ENCODE measurements at places on chromosomes 6 and 20.

GRCh38 chr6:13402711-13403110 lies 74.4 kb upstream of the TBC1D7 start:
- no peak for DNase-seq

DNA sequence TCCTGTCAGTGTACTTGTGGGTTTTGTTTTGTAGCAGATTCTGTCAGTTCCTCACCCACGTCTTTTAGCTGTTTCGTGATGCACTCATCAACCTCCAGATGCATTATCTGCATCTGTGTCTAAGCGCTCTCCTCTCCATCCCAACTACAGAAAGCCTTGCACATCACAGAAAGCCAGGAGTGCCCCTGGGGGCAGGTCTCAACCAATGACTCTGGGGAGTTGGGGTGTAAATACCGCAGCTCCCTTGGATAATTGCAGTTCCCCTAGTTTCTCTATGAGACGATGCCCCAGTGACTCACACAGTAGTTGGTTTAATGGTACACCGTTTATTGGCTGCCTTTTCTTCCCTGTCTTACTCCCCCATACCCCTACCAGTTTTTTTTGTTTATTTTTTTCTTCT lies 158.1 kb downstream of the SOX4 start:
- no peak for DNase-seq

DNA sequence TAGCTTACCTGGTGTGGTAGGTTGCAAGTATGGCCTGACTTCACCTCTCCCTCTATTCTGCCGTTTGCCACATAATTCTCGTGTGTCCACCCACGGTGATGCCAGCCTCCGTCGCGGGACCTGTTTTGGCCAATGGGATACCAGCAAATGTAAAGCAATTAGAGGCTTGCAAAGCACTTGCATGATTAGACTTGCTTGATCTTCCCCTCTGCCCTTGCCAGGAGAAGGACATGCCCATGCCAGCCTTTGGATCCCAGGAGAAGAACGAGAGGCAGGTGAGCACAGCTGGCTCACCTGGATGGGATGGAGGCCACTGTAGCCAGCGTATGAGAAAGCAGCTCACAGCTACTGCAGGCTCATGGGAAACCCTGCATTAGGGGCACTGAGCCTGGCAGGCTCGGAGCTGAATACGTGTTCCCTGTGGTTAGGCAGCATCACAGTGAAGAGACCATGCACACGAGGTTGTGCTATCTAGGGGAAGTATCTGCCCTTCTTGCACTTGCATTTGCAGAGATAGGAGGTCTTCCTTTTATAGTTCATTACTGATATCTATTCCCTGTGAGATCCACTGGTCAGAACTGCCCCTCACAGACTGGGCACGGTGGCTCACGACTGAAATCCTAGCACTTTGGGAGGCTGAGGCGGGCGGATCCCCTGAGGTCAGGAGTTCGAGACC lies 62.4 kb downstream of the TMEM242 start:
- no peak for DNase-seq

DNA sequence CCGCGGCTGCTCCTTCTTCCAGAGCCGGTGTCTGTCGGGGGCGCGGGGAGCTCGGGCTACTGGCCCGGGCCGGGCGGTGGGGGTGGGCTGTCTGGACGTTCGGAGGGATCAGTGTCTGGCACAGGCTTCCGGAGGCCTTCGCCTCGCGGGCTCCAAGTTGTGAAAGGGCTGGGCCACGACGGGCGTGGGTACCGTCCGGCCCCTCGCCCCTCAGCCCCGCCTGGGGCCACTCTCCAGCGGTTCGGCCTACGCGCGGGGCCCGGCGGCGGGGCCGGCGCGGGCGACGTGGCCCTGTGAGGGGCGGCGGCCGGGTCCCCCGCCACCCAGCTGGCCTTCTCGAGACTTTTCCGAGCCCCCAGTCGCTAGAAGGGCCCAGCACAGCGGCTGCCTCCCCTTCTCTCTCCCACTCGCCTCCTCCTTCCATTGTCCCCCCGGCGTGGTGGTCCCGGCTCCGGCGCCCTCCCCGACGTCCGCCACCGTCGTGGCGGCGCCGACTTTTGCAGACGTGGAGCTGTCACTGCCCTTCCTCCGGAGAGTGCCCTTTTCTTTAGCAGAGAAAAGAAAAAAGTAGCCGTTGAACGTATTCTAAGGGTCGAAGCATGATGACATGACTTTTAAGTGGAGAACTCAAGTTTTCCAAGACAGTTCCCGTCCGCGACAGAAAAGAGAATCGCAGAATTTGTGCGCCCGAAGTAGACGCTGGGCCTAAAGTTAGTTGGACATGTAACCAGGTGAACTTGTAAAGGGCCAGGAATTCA lies 571 bp downstream of the ITCH start:
- DNase-seq: peak; percentile 28

GRCh38 chr6:154901876-154902552 lies 93.1 kb upstream of the TIAM2 start:
- no peak for DNase-seq

DNA sequence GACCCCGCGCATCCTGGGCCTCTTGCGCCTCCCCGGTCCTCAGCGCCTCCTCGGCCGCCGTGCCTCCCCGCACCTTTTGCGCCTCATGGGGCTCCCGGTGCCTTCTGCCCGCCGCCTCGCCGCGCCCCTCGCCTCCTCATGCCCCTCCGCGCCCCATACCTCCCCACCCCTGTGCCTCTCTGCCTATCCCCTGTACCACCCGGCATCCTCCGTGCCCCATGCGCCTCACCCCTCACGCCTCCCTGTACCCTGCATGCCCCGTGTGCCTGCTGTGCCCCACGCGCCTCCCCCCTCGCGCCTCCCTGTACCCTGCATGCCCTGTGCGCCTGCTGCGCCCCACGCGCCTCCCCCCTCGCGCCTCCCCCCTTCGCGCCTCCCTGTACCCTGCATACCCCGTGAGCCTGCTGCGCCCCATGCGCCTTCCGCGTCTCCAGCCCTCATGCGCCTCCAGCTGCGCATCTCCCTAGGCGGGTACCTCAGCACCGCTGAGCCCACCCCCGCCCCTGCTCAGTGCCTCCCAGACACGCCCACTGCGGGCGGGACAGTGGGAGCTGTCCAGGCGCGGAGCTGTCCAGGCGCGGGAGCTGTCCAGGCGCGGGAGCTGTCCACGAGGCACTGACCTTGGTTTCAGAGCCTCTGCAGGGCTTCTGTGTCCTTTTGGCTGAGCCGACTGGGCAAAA lies 37.1 kb downstream of the IGF2R start:
- DNase-seq: no peak

GRCh38 chr6:91646649-91647048 lies 1059.8 kb upstream of the MAP3K7 start:
- DNase-seq: no peak

All from stimulated activated CD4-positive, alpha-beta T cell treated with anti-CD3 and anti-CD28 coated beads, Interleukin-2, amount 100 ng/mL, for 24 hours (primary cell).